Right atrium auricular region (tissue), 2 donors: ENCODE measurements at places on chromosomes 6 and 20. TPM values are rescaled to one million over a fixed set of nuclear protein-coding genes. Genes with fewer than 3 reads are reported as not detected.
A peak's percentile ranks its signal among the peaks of the same experiment; 100 is the strongest.

The AVP gene
- total RNA-seq = not detected

The ZBTB46 gene
- 17.8 TPM for total RNA-seq

The SYCP2L gene
- 0.20 TPM for total RNA-seq

The OR12D3 gene
- total RNA-seq = not detected

The SLC17A2 gene
- not detected for total RNA-seq

The OOEP gene
- not detected for total RNA-seq

The PSORS1C1 gene
- 1.5 TPM for total RNA-seq

The ARMH2 gene
- total RNA-seq = not detected

DNA sequence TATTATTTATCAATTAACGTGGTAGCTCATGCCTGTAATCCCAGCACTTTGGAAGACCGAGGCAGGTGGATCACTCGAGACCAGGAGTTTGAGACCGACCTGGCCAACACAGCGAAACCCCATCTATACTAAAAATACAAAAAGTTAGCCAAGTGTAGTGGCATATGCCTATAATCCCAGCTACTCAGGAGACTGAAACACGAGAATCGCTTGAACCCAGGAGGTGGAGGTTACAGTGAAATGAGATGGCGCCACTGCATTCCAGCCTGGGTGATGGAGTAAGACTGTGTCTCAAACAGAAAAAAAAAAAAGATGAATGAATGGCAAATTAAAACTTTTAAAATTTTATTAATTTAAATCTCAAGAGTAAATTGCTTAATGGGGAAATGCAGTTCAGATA, 299.6 kb downstream of the CLVS2 start:
- no peak overlapping the region for H3K27ac ChIP-seq
- H3K27me3 ChIP-seq = no peaks in the 10 kb centered on the region
- H3K36me3 ChIP-seq = no peaks in the 10 kb centered on the region
- no peak overlapping the region for H3K4me3 ChIP-seq

- no peaks in the 10 kb centered on the region for H3K4me1 ChIP-seq
- H3K36me3 ChIP-seq = no peaks in the 10 kb centered on the region
- H3K27me3 ChIP-seq = no peaks in the 10 kb centered on the region
- H3K4me3 ChIP-seq = no peak overlapping the region
- no peak overlapping the region for H3K27ac ChIP-seq
Measured at GRCh38 chr20:19022791-19023448, 189.5 kb upstream of the SLC24A3 start.

GRCh38 chr20:940926-941325, 24.8 kb upstream of the ANGPT4 start:
- H3K4me1 ChIP-seq = no peaks in the 10 kb centered on the region
- H3K27ac ChIP-seq = no peak overlapping the region
- H3K36me3 ChIP-seq = no peaks in the 10 kb centered on the region
- no peak overlapping the region for H3K4me3 ChIP-seq

- no peak overlapping the region for H3K4me3 ChIP-seq
- H3K27ac ChIP-seq = no peak overlapping the region
- DNase-seq = no peak
- no peaks in the 10 kb centered on the region for H3K4me1 ChIP-seq
- no peaks in the 10 kb centered on the region for H3K27me3 ChIP-seq
- H3K36me3 ChIP-seq = no peaks in the 10 kb centered on the region
Measured at GRCh38 chr6:49934770-49935169, 29.2 kb downstream of the DEFB114 start.

DNA sequence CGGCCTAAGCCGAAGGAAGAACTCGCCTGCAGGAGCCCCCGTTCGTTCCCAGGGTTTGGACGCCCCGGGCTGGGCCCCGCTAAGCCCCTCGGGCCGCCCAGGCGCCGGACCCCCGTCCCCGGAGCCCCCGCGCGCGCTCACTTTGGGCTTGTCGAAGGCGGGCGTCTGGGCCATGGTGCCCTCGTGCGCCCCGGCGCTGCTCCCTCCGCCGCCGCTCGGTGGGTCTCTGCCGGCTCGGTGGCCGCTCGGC, 140 bp downstream of the ADA start:
- H3K4me1 ChIP-seq = peaks cover 49% of the 10 kb centered on the region
- DNase-seq = no peak
- H3K36me3 ChIP-seq = no peaks in the 10 kb centered on the region
- H3K4me3 ChIP-seq = peak overlapping the region; percentile 70

DNA sequence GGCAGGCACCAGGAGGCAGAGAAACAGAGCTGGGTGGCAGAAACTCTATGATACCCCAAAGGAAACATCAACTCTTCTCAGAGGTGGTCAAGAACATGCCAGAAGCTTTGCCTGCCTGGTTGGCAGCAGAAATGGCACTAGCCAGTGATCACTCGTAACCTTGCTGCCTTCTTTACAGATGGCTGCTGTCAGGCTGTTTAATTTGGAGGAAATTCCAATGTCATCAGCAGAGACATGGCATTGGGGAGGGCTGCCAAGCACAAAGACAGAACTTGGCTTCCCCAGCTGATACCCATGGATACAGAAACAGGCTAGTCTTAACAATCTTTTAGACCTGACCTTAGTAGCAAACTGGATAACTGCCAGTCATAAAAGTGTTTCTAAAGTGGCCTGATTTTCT, 153.6 kb downstream of the GMPR start:
- peaks cover 18% of the 10 kb centered on the region for H3K4me1 ChIP-seq
- no peaks in the 10 kb centered on the region for H3K36me3 ChIP-seq
- peak overlapping the region; percentile 76 for H3K27ac ChIP-seq
- H3K27me3 ChIP-seq = no peaks in the 10 kb centered on the region
- DNase-seq = no peak

DNA sequence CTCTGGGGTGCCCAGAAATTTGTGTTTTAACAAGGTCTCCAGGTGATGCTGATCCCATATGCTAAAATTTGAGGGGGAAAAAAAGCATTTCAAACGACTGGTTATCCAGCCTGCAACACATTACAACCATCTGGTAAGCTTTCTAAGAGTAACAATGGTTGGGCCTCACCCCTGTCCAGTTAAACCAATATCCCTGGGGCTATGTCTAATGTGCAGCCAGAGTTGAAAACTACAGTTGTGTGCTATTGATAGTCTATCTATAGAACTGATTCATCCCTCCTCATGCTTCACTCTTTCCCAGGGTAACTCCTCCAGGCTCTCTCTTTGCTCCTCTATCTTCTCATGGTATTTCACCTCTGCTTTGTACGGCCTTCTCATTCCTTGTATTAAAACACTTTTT, 458.3 kb downstream of the MMUT start:
- H3K4me1 ChIP-seq = no peaks in the 10 kb centered on the region
- H3K27me3 ChIP-seq = no peaks in the 10 kb centered on the region
- no peak overlapping the region for H3K4me3 ChIP-seq
- no peak overlapping the region for H3K27ac ChIP-seq

GRCh38 chr20:1242530-1242929, 16.7 kb downstream of the RAD21L1 start:
- H3K27ac ChIP-seq = no peak overlapping the region
- no peak for DNase-seq

- no peaks in the 10 kb centered on the region for H3K36me3 ChIP-seq
- no peaks in the 10 kb centered on the region for H3K27me3 ChIP-seq
- peaks cover 67% of the 10 kb centered on the region for H3K4me1 ChIP-seq
- no peak overlapping the region for H3K27ac ChIP-seq
Measured at GRCh38 chr20:46085179-46085851, 4.4 kb downstream of the NCOA5 start.

DNA sequence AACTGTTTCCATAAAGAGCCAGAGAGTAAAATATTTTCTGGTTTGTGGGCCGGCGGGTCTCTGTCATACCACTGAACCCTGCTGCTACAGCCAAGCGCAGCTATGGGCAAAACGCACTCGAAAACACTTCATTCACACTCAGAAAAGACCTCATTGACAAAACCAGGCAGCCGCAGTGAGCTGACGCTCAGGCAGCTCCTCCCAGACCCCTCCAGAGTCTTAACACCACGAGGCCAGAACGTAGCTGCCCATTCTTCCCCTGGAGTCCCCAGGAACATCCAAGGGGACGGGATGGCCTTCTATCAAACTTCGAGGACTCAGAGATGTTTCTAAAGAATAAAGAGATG, 35.6 kb upstream of the ZBP1 start:
- H3K27me3 ChIP-seq = no peaks in the 10 kb centered on the region
- H3K27ac ChIP-seq = no peak overlapping the region
- DNase-seq = no peak
- no peak overlapping the region for H3K4me3 ChIP-seq
- peaks cover 18% of the 10 kb centered on the region for H3K4me1 ChIP-seq
- H3K36me3 ChIP-seq = peaks cover 47% of the 10 kb centered on the region

- H3K27ac ChIP-seq = no peak overlapping the region
- no peaks in the 10 kb centered on the region for H3K27me3 ChIP-seq
- H3K4me3 ChIP-seq = no peak overlapping the region
- no peak for DNase-seq
Measured at GRCh38 chr6:20839630-20840029, 305.4 kb downstream of the CDKAL1 start.

DNA sequence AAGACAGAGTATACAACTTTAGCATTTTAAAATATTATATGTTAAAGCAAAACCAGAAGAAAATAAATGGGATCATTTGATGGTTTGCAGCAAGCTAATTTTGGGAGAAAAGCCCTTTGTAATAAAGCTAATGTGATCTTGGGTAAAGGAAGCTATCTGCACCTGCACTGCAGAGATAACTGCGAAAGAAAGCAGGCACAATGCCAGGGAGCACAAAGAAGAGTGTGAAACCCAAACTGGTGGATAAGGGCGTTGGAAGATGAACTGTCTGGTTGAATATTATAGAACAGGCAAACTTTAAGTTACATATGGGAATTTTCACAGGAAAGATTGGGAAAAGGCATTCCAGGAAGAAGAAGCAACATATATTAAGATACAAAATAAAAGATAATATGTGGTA, 179.2 kb upstream of the KHDRBS2 start:
- no peak overlapping the region for H3K27ac ChIP-seq
- no peaks in the 10 kb centered on the region for H3K4me1 ChIP-seq
- H3K36me3 ChIP-seq = no peaks in the 10 kb centered on the region

DNA sequence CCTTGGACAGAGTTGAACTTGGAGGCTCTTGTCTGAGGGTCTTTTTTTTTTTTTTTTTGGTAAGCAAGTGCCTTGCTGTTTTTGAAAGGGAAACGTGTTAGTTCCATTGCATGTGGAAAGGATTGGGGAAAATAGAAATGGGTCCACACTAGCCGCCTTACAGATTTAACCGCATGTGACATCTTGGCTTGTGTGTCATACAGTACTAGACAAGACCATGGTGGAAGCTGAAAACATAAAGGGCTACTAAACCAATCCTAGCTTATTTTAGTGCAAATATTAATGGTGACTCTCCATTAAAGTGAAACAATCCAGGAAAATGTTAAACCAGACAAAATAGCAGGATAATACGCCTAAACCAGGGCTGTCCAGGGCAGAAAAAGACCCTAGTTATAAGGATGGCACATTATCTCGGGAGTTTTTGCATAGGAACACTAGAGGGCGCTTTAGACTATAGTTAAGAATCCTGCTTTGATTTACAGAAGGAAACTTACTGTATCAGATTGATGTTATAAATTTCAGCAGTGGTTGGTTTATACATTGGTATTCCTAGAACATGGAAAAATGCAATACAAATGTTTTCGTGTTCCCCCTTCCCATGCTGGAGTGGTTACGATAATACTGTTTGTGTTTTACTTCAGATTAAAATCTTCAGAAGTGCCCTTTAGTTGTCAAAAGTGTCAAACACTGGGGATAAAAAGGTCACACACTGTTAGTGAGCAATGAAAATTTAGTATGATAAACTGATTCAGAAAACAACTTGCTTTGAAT, 59.8 kb upstream of the DEK start:
- no peak overlapping the region for H3K27ac ChIP-seq
- H3K4me1 ChIP-seq = no peaks in the 10 kb centered on the region
- H3K4me3 ChIP-seq = no peak overlapping the region
- H3K36me3 ChIP-seq = no peaks in the 10 kb centered on the region
- no peak for DNase-seq

DNA sequence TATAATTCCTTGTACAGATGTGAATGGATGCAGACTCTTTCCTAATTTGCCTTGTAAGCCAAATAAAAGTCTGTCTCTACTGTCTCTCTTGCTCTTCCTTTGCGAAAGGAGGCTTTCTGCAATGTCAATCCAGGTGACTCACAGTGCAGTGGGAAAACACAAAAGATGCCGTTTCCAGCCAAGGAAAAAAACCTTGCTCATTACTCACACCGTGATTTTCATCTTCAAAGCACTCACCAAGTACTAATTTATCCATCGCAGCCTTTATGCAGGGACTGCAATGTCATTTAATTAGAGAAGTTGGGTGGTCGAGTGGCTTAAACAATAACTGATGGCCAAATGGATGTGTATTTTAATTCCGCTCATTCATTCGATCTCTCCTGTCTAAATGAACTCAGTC, 23.8 kb downstream of the SAYSD1 start:
- no peaks in the 10 kb centered on the region for H3K36me3 ChIP-seq
- no peak overlapping the region for H3K27ac ChIP-seq
- H3K4me1 ChIP-seq = no peaks in the 10 kb centered on the region

GRCh38 chr20:41205313-41205712, 68.0 kb downstream of the PLCG1 start:
- no peaks in the 10 kb centered on the region for H3K4me1 ChIP-seq
- no peaks in the 10 kb centered on the region for H3K27me3 ChIP-seq
- peak overlapping the region; percentile 8 for H3K27ac ChIP-seq
- no peak for DNase-seq

- no peaks in the 10 kb centered on the region for H3K27me3 ChIP-seq
- no peak overlapping the region for H3K4me3 ChIP-seq
- DNase-seq = peak; percentile 21
- no peak overlapping the region for H3K27ac ChIP-seq
- H3K4me1 ChIP-seq = no peaks in the 10 kb centered on the region
Measured at GRCh38 chr6:169858293-169858934, 107.0 kb downstream of the ERMARD start.

DNA sequence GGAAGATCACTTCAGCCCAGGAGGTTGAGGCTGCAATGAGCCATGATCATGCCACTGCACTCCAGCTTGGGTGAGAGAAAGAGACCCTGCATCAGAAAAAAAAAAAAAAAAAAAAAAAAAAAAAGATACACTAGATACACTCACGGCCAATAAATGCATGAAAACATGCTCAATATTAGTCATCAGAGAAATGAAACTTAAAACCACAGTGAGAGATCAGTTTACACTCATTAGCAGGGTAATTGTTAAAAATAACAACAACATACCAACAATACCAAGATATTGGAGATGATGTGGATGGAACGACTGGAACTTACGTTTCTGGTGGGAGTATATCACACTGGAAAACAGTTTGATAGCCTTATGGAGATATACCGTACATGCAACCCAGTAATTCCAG, 29.9 kb downstream of the HS3ST5 start:
- no peak overlapping the region for H3K4me3 ChIP-seq
- H3K27ac ChIP-seq = no peak overlapping the region
- H3K36me3 ChIP-seq = no peaks in the 10 kb centered on the region
- no peaks in the 10 kb centered on the region for H3K4me1 ChIP-seq

GRCh38 chr6:135183532-135184440, 2.7 kb downstream of the MYB start:
- DNase-seq = no peak
- peaks cover 7% of the 10 kb centered on the region for H3K27me3 ChIP-seq
- H3K4me1 ChIP-seq = no peaks in the 10 kb centered on the region
- no peak overlapping the region for H3K27ac ChIP-seq
- H3K36me3 ChIP-seq = no peaks in the 10 kb centered on the region
